GM12878 (cell line): ENCODE measurements at places on chromosomes 6 and 20. TPM values are rescaled to one million over a fixed set of nuclear protein-coding genes. Genes with fewer than 3 reads are reported as not detected.

- no peak for DNase-seq
These were observed 158.6 kb downstream of the TSHZ2 start for GRCh38 chr20:53130795-53131194.

- DNase-seq: no peak
These were observed 18.8 kb upstream of the TINAG start for GRCh38 chr6:54289426-54289825.

GRCh38 chr20:10065154-10065833 lies 30.5 kb downstream of the ANKEF1 start:
- no peak for DNase-seq

DNA sequence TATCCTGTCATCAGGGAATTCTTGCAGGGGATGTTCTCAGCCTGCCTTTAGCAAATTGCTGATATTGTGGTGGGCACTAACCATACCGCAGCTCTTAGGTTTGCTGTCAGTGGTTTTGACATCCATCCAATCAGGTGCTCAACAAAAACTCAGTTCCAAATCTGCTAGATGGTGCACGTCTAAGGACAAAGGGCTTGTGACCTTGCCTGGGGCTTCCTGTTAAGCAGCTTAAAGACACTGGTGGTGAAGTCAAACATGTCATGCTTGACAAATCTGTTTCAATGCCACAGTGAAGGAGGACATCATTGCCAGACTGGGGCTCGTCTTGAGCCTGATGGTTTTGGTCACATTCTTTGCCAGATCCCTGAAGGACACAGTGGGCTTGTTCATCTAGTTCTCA lies 179.8 kb upstream of the NOX3 start:
- DNase-seq: no peak

DNA sequence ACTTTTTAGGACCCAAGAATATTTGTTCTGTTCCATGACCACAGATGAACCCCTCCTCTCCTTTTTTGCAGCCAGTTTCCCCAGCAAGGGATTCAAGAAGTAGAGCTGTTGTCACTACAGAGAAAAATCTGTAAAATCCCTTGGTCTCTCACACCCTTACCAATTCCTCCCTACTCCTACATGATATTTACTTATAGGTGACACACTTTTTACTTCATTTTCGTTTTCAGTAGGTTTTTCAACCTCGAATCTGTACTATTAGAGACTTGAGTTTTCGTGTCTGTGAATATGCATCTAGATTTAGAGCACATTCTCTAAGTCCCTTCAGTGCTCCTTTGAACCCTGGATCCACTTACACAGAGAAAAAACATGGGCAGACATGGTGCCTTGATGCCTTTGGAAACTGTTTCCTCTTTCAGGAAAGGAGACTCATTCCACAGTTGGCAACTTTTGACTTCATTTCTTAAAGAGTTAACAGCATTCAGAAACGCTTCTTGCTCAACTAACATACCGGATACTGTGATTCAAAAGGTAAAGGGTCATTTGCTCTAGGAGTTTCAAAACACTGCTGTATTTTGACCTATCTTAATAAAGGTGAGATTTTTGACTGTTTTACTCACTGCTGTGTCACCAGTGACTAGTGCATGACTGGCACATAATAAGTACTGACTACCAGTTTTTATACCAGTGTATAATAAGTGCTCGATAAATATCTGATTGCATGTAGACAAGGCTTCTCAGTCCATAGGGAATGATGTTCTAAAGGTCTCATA lies 50.6 kb downstream of the LAMA4 start:
- no peak for DNase-seq

- no peak for DNase-seq
These were observed 100.1 kb downstream of the GRM4 start for GRCh38 chr6:34045771-34046170.

DNA sequence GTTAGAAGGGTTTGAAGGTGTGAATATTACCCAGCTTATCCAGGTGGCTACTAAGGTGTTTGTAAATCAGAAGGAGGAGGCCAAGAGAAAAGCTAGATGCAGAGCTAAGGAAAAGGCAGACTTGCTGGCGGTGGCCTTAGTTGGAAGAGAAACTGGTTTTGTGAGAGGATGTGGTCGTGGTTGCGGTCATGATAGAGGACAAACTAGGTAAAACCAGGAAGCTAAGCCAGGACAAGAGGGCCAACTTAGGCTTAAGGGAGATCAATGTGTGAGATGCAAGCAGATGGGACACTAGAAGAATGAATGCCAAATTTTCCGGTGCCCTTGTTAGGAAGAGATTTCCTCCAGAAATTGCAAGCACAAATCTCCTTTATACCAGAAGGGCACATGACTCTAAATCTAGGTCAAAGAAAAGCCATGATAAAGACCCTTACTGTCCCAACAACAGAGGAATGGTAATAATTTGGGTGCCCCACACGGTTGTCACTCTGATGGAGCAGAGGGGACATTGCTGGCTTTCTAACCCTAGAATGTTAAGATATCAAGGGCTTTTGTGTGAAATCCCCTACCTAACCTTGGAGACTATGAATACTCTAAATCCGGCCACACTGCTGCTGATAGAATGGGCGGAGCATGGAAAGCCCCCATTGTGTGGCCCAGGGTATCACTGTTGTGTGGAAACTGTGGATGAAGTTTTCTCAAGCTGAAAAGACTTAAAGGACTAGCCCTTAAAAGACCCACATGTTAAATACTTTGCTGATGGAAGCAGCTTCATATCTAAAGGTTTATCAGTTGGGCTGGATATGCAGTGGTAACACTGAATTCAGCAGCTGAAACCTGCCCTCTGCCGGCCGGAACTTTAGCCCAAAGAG lies 7.8 kb downstream of the IL22RA2 start:
- peak; percentile 85 for DNase-seq

DNA sequence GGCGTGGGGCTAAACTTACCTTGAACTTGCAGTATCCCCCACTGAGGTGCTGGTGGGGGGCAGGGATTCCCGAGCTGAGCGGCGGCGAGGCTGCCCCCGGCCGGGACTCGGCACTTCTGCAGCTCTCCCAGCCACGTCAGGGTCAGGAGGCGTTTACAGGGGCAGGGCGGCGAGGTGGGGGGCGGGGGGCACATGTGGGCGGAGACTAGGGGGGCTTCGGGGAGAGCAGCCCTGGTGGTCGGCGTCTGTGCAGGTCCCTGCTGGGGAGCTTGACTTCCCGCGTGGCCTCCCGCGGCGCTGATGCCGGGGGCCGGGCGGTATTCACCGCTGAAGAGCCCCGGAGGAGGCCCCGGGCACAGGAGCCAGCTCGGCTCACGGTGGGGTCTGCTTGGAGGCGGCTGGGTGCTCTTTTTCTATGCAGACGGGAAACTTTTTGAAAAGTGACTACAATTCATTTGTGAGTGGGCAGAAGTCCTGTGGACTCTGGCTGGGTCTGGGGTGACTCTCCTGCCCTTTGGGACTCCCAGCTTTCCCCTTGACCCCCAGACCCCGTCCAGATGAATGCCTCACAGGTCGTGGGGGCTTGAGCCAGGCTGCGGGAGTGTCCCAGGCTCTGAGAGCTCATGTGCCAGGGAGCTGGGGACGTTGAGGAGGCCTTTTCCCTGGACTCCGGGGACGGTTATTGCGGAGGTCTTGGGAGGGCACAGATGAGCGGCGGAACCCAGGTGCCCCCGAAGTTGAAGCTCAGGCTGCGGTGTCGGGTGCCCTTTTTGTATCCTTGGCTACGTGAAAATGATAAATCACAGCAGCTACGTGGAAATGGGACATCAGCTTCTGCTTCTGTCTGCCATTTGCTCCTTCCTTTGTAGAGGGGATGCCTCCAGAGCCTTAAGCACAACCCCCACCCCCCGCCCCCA lies 75.9 kb upstream of the GATA5 start:
- DNase-seq: no peak

DNA sequence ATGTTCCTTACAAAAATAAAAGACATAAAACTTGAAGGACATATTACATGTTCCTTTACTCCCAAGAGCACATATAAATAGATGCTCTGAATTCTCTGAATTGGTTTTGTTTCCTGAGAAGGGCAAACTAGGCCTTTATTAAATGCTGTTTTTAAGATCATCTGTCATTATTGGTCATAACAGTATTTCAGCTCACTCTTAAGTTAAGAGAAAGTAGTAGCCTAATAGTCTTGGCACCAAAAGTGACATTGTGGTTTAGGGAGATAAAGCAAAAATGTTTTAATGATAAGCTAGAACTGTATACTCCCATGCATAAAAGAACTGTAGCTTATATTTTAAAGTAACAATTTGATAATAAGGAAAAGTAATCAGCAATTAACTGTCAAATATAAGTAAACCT lies 361.1 kb upstream of the PTCHD4 start:
- DNase-seq: no peak

DNA sequence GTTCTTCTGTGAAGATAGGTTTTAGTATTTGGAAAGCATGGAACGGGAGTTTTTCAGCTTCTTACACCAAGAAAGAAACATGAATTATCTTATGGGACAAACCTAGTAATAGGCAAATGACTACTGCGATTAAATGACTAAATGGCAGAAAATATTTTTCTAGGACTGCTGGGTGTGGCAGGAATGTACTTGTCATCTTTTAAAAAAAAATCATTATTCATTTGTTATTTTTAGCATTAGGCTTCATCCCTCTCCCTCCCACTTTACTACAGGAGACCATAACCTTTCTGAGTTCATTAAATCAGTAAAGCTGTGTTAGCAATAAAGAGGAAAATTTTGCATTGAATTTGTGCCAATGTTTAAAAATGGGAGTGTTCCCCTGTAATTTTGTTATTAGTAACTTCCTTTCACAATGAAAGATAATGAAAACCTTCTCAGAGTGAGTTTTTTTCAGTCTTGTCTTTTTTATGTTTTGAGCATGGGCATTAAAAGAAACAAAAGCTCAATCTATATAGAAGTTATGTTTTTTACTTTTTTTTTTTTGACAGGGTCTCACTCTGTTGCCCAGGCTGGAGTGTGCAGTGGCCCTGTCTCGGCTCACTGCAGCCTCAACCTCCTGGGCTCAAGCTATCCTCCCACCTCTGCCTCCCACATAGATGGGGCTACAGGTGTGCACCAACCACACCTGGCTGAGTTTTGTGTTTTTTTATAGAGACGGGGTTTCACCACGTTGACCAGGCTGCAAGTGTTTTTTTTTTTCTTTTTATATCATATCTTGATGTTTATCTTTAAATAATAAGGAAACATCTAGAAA lies 105.6 kb upstream of the CLDN20 start:
- no peak for DNase-seq

- DNase-seq: no peak
These were observed 154.3 kb downstream of the CCDC170 start for GRCh38 chr6:151647976-151648639.

DNA sequence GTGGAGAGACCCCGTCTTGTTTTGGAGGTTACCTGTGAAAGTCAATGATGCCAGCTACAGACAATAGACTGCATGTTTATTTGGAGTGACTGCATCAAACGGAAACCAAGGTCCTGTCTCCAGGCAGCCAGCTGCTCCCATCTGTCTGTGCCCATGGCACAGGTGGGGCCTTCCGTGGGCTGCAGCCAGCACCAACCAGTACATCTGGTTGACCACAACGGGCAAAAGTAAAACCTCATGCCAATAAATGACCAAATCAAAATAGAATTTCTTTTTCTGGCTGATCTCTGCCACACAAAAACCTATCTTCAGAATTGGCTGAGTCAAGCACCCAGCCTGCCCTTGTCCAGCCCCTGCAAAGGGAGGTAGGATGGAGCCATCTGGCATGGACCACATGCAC lies 33.5 kb downstream of the DLL1 start:
- no peak for DNase-seq

DNA sequence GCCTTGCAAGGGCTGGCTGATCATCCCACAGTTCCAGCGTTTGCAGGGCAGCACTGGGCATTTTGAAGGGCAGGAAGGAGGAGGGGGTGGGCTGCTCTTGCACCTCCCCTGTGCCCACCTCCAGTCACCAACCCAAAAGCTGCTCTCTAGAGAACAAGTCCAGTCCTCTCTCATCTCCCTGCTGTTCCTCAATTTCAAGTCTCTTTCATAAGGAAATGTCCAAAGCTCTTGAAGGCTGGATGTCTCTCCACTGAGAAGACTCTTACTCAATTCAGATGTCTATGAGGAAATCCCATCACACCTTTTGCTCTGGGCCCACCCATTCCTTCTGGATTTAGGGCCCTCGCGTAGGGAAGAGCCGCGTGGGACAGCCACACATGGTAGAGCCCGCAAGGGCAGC lies 31.7 kb downstream of the WRNIP1 start:
- no peak for DNase-seq

DNA sequence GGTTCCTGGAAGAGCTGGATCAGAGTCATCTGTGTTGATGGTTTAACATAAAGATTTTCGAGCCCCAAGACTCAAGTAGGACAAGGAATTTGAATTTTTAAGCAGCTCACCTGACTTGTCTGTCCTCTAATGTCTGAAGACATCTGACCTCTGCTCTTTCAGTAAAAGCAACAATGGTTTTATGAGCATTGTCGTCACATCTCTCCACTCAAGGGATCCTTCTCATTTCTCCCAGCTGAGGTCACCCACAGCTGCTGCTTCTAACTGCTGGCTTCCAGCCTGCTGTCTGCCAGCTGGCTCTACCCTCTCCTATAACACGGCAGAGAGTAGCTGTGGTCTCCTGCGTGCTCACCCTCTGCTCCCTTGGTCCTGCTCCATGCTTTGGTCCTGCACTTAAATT lies 24.7 kb upstream of the HDAC2 start:
- DNase-seq: no peak

FILIP1 gene
- 0.43 and 0.54 TPM in 2 replicates for total RNA-seq

DNA sequence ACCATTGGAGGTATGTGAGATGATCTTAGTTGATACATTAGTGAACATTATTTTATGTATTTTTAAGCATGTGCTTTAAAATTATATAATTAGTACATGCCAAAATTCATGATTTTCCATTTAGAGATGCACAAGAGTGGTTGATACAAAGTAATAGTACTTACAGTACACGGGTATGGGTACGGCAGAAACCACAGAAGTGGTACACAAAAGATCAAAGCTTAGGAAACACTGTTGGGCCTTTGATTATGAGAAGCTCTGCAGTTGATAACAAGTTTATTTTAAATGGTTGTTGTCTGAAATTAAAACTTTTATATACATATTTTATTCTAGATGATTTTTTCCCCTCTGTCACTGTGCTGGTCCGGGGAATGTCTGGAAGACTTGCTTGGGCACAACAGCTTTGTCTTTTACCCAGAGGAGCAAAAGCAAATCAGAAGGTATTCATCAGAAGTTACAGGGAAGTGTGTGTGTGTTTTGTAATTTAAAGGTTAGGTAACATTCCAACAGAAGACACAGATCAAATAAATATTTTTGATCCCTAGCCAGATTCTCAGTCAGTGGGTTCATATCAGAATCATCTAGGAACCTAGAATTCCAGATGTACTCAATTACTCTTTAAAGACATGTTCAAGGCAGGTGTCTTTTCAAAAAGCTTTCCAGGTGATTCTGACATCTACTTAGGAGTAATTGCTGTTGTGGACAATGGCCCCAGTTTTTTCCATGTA lies 32.5 kb upstream of the ADIG start:
- no peak for DNase-seq

GRCh38 chr6:1786455-1787453 lies 177.0 kb downstream of the FOXC1 start:
- peak; percentile 60 for DNase-seq

GRCh38 chr6:82568290-82568993 lies 204.8 kb downstream of the TPBG start:
- DNase-seq: peak; percentile 79

DNA sequence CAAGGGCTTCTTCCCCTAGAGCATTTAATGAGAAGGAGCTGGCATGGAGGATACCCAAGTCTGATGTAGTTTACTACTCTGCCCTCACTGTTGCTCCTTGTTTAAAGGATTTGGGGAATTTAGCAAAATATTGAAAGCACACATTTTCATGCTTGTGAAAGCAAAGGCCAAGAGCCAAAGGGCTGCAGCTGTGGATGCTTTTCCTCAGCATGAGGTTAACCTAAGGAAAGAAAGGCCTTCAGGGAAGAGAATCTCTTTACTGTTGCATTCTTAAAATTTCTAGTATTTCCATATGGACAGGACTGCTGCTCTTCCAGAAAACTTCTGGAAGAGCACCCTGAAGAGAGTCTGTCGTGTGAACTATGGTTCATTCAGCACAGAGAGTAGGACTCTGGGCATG lies 45.9 kb upstream of the SASH1 start:
- no peak for DNase-seq
